Anterior cingulate cortex (tissue), 58 donors: ENCODE measurements at places on chromosomes 6 and 20.

GRCh38 chr6:5510331-5511133 lies 249.2 kb downstream of the FARS2 start:
- DNase-seq: no peak

DNA sequence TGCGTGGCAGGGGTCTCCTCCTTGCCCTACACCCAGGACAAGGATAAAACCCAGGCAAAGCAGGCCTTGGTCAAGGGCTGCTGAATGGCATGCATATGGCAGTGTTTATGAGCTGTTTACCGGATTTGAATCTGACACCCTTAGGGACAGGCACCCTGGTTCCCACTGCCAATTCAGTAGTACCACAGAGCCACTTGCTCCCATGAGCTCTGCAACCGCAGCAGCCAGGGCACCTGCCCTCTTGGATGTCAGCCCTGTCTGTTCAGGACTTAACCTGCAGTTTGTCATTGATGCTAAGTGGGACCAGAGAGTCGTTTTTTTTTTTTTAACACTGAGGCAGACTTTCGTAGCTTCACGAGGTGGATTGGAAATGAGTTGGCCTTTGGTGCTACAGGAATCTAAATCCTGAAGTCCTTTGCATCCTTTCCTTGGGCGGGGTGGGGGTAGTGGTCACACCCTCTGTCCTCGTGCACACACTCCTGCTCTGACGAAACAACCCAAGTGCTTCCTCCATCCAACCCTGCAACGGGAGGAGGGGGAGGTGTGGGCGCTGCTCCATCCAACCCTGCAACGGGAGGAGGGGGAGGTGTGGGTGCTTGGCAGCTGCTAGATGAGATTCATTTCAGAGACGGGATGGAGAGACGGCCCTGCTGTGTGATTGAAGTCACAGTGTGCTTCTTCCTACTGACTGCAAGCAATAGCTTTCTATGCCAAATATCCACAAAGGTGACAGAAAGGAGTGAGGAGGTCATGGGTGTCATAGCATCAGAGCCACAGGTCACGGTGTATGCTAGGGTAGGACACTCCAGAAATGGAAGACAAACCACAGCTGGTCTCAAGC lies 166.5 kb downstream of the SMOC2 start:
- no peak for DNase-seq

DNA sequence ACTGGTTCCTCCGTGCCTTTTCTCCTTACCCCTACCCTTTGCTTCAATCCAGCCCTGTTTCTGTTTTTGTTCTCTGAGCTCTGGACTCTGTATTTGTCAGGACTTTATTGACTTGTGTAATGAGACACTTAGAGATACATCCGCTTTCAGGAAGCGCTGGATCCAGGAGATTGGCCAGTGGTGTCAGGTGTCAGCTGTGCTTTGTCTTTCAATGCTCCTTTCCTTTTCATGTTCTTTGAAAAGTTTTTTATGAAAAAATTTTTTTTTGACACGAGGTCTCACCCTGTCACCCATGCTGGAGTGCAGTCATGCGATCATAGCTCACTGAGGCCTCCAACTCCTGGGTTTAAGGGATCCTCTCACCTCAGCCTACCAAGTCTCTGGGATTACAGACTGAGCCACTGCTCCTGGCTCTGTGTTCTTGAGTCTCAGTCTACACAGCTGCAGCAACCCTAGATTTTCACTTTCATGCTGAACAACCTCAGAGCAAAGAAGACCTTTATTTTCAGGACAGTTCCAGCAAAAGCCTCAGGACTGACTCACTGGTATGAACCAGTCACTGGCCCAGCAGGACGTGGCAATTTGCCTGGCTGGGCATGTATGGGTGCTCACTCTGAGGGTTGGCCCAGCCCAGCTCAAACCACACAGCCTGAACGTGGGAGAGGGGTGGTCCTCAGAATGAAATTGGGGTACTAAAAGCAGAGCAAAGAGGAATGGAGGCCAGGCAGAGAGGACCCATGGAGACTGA lies 108.5 kb downstream of the DHX35 start:
- DNase-seq: no peak

- DNase-seq: no peak
Observed at GRCh38 chr6:133959667-133960368, 6.8 kb downstream of the TBPL1 start.
